ENCODE measurements at places on chromosomes 11 and 22. TPM values are rescaled to one million over a fixed set of nuclear protein-coding genes. Genes with fewer than 3 reads are reported as not detected.
A peak's percentile ranks its signal among the peaks of the same experiment; 100 is the strongest.

The IGLL5 gene
- total RNA-seq, result not detected

DNA sequence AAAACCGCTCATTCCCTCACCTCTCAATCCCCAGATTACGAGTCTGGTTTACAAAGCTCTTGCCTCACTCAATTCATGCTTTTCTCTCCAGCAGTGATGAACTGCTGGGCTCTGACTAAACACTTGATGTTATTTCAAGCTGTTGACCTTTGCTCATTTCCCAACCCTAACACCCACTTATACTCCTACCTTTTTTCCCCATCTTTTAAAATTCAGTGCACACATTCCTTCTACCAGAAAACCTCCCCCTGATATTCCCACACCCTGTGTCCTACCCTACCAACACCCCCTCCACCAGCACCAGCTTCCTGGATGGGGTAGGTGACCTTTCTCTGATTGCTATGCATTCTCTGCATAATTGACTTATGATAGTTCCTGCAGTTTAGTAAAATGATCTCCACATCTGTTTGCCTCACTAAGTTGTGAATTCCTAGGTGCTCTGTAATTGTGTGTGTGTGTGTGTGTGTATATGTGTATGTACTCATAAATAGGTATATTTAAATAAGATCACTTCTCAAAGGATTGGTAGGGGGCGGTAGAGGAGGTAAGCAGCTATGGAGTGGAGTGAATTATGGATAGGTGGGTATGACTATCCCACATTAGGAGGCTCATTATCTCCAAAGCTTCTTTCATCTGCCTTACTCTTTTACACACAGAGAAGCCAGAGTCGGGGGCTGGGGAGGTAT lies 842 bp downstream of the HEPACAM start:
- no peak for DNase-seq

DNA sequence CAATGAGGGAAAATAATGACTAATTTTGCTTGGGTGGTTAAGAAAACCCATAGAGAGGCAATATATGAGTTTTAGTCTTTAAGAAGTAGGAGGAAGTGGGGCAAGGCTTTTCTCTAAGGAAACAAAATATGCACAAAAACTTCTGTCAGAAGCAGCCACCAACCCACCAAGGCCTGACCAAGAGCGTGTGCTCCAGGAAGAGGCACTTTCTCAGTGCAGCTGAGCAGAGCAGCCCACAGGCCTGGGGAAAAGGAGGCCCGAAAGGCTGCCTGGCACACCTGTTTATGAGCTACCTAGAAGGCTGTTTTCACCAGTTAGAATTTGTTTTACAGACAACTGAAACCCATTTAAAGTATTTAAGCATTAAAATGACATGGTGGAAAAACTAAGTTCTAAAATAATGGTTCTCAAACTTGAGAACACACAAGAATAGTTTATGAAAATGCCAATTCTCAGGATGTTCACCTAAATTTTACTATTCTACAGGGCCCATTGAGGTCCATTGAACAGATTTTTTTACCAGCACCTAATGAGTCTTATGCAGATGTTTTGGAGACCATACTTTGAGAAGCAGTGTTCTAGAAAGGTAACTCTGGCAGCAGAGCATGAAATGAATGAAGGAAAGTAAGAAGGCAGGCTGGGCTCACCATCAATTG lies 160.5 kb upstream of the DDI1 start:
- no peak for DNase-seq

GRCh38 chr22:22910272-22911240 lies 22.9 kb downstream of the IGLL5 start:
- no peak for DNase-seq

DNA sequence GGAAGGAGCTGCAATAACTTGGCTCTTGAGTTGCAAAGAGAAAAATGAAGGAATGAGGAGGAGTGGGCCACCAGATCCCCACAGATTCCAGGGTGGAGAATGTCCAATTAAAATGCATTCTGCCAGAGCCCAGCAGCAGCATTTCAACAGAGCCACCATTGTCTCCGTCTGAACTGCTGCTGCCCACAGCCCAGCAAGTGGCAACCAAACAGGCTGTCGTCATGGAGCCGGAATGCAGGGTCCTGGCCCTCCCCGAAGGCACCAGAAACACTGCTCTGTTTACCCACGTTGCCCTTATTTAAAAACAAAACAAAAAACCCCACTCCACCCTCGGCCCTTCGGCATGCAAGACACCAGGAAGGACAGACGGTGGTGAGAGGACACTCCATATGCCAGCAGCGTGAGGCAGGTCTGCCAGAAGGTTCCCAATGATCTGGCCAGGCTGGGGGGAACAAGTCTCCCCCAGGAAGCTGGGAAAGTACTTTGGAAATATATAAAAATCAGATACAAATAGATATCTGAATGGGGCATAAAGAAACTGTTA lies 32.5 kb downstream of the PLEKHA7 start:
- DNase-seq, result peak; percentile 86

- no peak for DNase-seq
Measured at GRCh38 chr11:64717268-64717578, 5.8 kb downstream of the NRXN2 start.

The OR51I1 gene
- not detected for total RNA-seq

The PHF21A gene
- total RNA-seq, result 1.2 TPM

The AMPD3 gene
- total RNA-seq, result 3.6 TPM

DNA sequence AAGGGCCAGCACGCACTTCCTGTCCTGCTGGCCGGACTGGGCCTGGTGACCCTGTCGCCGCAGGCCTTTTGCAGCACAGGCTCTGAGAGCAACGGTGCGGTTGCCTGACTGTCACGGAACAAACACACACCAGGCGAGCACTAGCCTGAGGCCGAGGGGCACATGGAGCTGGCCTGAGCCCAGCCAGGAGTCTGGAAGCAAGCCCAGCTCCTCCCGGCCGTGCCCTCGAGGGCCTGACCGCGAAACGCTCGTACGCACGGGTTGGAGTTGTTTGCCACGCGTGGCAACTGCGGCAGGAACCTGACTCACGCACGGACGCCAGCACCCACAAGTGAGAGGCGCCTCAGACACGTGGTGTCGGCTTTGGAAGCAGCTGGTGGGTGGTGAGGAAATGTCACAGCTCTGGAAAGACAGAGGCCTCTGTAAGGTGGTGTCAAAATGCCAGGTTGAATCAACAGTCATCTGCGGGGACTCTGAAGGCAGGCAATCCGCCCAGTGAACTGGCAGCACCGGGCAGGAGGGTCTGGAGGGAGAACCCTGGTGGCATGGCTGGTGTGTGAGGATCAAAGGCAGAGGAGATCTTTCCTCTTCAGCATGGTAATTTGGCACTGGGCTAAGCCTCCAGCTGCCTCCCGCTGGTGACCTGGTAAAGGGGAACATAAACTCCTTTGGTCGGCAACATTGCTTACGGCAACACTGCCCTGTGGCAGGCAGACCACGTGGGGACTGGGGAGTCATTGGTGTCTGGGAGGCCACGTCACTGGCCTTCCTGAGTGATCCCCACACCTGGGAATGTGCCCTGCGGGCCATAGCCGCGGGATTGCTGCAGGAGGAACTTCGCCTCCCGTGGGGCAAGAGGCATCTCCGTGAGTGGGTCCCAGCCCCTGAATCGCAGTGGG lies 15.3 kb upstream of the IL17REL start:
- no peak for DNase-seq

DNA sequence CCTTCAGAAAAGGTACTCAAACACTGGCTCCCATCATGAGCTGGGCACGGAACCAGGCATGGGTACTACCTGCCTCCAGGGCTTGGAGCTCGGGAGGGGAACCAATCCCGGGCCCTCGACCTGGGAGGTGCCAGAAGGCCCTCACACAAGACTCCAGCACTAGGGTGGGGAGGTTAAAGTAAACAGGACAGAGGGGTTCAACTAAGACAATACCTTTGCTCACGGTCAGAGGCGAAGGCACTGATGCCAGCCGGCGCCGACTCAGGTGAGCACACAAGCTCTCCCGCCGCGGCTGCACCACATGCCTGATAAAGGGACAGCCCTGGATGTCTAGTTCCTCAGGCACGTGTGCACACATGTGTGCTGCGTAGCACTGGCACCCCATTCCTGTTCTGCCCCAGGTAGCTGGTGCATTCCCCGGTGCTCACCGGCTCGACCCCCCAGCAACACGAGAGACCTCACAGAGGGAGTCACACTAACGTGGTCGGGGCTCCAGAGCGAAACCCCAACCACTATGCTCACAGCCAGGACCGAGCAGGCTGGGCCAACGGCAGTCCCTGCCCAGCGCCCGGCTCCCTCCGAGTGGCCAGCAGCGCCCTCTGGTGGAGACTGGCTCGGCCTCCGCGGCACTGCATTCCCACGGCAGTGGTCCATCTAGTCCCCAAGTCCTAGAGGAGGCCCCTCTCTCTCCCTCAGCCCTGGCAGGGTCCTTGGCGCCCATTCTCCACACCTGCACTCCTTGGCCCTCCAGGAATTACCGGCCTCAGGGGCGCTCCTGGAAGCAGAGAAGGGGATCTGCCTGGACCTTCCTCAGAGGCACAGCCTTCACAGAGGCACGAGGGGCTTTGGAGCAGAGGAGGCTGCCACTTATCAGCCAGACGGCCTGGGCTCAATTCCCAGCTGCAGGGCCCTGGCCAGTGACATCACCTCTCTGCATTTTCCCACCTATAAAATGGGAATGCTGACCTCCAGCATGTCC lies 28.8 kb upstream of the MOB2 start:
- DNase-seq, result peak; percentile 16

The GSC2 gene
- total RNA-seq, result not detected
